ENCODE measurements at places on chromosomes 6 and 20. TPM values are rescaled to one million over a fixed set of nuclear protein-coding genes. Genes with fewer than 3 reads are reported as not detected.

Gene TCF19
- total RNA-seq, result 3.4 TPM

Gene ATP6V1G2
- total RNA-seq, result 57.5 TPM

Gene PAX1
- total RNA-seq, result not detected

Gene MAK
- 0.49 TPM for total RNA-seq

Gene BAK1
- total RNA-seq, result 2.7 TPM

Gene NKAIN4
- total RNA-seq, result 9.6 TPM

Gene BCAS1
- 3.9 TPM for total RNA-seq

Gene FAM83B
- 0.49 TPM for total RNA-seq

Gene IL17F
- 0.25 TPM for total RNA-seq

Gene CST8
- total RNA-seq, result not detected

Gene FAM209A
- total RNA-seq, result not detected

All from temporal lobe (tissue), 4 donors.